T1000 (cell line): ENCODE measurements at places on chromosomes 16 and 17.
A peak's percentile ranks its signal among the peaks of the same experiment; 100 is the strongest.

DNA sequence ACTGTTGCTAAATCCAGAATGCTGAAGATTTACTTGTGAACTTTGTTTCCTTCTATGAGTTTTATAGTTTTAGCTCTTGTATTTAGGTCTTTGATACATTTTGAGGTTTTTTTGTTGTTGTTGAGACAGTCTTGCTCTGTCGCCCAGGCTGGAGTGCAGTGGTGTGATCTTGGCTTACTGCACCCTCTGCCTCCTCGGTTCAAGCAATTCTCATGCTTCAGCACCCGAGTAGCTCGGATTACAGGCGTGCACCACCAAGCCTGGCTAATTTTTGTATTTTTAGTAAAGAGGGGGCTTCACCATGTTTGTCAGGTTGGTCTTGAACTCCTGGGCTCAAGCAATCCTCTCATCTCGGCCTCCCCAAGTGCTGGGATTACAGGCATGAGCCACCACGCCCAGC lies 14.4 kb downstream of the TENT4B start:
- no peak for DNase-seq

- no peak for DNase-seq
Observed at GRCh38 chr17:79000396-79001189, 9.0 kb downstream of the CANT1 start.

DNA sequence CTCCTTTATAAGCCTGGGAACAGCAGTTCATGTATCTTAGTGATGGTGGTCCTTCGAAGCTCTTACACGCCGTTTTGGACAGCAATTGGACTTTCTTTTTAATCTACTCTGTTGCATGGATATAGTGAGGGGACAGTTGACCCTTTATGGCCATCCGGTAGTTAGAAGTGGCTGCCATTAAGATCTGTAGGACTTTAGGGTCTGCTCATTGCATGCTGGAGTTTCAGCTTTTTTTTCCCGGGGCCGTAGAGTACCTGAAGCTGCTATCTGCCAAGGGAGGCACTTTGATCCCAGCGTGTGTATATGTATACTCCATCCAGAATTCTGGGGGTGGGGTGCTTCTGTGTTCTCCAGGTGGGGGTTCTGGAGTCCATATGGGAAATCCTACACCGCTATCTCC lies 1.2 kb downstream of the CYB5D1 start:
- no peak for DNase-seq

GRCh38 chr17:76329664-76330063 lies 21.6 kb upstream of the QRICH2 start:
- no peak for DNase-seq

DNA sequence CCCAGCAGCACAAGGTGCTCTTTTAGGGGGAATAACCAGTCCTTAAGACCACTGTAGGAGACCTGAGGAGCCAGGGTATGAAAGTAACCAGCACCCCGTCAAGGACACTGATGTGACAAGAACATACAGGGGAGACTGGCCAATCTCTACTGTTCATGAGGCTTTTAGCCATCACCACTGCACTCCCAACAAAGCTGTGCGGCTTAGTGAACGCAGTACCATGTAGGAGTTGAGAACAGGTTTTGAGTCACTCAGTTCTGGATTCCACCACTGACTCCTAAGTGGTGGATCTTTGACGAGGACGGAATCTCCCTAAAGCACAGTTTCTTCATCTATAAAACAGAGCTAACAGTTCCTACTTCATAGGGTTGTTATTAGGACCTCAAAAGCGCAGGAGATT lies 26.8 kb downstream of the COG4 start:
- DNase-seq: no peak

DNA sequence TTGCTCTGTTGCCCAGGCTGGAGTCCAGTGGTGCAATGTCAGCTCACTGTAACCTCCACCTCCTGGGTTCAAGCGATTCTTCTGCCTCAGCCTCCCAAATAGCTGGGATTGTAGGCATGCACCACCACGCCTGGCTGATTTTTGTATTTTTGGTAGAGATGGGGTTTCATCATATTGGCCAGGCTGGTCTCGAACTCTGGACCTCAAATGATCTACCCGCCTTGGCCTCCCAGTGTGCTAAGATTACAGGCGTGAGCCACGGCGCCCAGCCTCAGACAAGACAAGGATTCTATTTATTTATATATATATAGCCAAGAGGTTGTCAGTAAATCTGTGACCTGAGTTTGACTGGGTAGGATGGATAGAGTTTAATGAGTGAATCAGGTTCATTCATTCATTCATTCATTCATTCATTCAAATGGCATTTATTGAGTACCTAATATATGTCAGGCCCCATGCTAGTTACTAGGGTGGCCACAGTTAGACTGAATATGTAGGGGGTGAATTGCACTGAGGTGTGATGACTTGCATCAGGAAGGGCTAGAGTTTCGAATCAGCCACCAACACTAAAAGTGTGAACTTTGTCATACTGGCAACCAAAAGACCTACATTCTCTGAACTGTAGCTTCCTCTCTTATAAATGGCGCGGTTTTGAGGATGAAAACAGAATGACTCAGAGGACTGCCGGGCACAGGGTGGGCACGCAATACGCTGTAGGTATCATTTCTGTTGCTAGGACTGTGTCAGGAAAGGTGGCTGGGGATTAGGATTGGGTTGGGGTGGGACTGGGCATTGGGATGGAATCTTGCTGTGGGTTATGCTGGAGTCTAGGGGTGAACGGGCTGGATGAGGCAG lies 37.8 kb downstream of the ITGAE start:
- no peak for DNase-seq

DNA sequence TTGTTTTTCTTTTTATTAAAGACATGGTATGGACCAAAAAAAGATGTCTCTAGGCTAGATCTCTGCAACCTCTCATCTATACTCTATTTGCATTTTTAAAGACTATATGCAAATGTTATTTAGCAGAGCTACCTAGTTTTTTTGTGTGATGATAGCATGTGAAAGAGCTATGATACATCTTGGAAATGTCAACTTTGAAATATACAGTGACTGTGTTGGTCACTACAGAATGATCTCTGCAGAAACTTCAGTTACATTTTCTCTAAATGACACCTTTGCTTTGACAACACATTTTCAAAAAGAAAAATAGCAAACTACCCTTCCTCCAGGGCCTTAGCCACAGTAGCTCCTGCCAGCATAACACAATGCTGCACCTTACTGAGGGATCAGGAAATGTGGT lies 86.6 kb downstream of the PRKCB start:
- no peak for DNase-seq

DNA sequence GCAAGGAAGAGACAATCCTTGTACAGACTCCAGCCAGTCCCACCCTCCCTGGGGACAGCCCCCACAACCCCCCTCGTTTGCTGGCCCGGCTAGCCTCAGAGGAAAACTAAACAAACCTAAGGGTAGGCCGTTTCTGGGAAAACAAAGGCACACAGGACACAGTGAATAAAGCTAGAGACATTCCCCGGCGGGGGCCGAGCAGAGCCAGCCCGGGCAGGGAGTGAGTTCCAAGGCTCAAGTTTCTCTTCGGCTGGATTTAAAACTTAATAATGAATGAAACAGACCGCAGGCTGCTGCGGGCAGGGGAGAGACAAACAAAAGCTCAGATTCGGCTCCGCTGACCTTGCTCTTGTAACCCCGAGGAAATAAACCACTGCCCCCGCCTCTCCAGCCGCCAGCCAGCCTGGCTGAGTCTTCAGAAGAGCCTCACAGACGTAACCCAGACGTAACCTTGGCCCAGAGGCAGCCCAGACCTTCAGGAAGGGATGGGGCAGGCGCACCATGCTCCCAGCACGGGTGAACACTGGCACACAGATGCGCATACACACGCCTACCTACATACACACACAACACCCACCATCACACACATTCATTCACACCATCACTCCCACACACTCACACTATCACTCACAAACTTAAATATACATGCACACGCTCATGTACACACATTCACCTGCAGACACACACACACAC lies 216.0 kb downstream of the ZNF423 start:
- no peak for DNase-seq

DNA sequence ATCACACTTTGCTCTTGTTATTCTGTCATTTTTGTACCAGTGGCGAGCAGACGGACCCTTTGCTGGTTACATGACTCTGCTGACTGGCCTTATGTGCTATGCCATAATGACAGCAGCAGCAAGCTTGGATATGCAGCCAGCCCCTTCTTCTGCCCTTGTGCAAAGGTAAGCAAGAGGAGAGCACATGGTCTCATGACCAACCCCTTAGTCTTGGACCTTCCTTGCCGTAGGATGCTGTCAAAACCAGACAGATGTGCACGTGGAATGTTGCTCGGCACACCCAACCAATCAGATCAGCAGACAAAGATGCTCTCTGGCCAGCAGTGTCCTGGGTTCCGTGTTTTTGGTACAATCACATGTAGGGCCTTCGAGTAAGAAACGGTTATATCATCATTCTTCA lies 4.8 kb upstream of the N4BP1 start:
- no peak for DNase-seq

GRCh38 chr16:72458035-72458434 lies 286.1 kb upstream of the PMFBP1 start:
- DNase-seq: no peak

GRCh38 chr16:25224731-25225319 lies 8.1 kb downstream of the AQP8 start:
- DNase-seq: no peak

DNA sequence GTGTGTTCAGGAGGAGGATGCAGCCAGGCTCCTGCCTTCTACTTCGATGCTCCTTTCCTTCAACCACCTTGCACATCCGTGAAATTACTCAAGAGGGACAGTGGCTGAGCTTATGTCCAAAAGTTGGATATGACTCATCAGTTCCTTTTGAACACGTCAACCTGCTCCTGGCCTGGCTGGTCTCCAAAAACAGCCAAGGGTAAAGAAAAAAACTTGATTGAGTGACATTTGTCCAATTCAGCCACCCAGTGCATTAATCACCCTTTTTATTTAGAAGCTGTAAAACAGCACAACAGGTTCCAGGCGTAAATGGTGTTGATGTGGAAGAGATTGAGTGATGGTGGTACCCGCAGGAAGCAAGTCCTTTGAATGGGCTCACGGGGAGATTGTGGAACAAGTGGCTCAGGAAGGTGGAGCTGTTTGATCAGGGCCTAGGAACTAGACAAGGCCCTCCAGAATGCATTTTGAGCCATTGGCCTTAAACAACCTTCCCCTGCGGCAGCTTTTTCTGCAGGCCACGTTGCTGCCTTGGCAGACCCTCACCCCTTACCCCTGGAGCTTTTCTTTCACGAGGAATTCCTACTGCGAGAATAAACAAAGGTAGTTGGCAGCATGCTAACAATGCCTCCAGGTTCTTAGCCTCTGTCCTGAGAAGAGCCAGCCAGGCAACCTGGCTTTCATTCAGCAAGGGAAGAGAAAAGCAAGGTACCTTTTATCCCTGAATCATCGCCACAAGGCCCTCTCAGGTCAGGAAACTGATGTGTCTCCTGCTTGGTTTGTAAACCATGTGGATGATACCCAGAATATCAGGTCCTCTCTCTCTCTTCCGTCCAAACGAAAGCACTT lies 173.3 kb upstream of the CACNG5 start:
- peak; percentile 23 for DNase-seq

DNA sequence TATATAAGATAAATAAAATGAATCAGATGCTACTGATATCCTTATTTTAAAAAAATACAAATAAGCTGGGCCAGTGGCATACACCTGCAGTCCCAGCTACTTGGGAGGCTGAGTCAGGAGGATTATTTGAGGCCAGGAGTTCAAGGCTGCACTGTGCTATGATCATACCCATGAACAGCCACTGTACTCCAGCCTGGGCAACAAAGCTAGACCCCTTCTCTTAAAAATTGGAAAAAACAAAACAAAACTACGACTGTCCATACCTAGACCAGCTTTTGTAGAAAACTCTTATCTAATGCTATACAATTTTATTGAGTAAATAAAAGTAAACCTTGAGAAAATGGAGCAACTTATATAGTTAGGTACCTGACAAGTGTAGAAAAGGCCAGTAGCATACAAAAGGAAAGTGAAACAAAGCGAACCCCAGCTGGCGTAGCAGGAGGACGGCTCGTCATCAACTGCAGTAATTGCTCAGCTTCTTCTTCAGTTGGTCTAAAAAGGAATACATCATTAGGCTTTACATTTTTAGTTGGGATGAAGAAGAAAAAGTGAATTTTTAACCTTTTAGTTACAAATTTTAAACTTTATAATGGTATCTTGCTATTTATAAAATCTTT lies 23.6 kb downstream of the INTS2 start:
- no peak for DNase-seq

- no peak for DNase-seq
Observed at GRCh38 chr17:51044976-51045375, 75.7 kb downstream of the SPAG9 start.

DNA sequence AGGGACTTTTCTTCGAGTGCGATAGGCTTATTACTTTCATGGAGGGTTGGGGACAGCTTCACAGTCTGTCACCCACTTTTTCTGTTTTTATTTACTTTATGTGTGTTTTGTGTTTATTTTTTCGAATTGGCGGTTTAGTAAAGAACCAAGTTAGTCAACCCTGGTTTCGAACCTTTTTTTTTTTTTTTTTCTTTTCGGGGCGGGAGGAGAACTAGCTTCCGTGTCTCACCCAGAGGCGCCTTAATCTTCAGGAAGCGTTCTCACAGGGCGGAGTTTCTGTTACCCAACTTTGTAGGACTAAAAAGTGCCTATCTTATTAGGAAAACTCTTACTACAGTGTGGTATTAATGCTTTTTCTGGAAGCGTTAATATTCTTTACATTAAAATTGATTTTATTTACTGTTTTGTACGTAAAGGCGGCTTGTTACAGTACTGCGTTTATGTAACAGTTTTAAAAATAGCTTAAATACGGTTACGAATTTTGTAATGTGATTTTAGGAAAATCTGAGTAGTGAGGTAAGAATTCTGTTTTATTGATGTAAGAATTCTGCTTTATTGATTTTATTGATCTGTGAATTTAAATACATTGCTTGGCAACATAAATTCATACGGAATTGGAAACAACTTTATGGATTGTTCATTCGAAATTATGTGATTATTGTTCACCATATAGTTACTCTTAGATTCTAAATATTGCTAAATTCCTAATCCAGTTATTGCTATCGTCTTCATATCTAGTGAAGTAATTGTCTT lies 885 bp downstream of the ZNF207 start:
- DNase-seq: no peak

GRCh38 chr17:73657473-73658116 lies 13.3 kb upstream of the SDK2 start:
- DNase-seq: no peak

DNA sequence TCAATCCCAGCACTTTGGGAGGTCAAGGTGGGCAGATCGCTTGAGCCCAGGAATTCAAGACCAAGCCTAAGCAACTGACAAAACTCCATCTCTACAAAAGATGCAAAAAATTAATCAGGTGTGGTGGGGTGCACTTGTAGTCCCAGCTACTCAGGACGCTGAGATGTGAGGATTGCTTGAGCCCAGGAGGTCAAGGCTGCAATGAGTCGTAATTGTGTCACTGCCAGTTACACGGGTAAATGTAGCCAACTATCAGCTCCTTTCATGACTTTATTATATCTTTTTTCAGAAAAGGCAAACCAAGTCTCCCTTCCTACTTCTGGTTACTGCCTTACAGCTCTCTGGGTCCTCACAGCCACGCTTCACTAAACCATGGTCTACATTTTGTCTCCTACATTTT lies 4.0 kb downstream of the SDF2 start:
- no peak for DNase-seq

DNA sequence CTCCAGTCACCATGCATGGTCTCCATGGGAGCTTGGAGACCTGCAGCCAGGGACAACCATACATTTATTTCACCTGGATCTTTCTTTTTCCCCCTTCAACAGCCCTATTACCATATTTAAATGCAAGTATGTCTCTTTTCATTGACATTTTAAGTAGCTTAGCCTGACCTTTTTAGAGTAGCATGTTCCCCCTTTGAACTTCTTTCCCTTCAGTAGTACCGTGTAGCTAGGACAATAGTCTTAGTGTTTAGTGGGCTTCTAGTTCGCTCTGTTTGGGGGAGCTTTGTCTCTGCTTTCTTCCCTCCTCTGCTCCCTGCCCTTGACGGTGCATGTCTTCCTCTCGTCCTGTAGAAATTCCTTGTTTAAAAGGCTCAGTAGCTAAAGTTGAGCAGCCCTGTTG lies 94.6 kb downstream of the CCDC182 start:
- DNase-seq: no peak
